ENCODE measurements at places on chromosomes 16 and 17.

GRCh38 chr16:921321-921905 is 49.4 kb downstream of the LMF1 start:
- no peak overlapping the region for H3K27ac ChIP-seq
- H3K4me1 ChIP-seq, result no peaks in the 10 kb centered on the region
- no peaks in the 10 kb centered on the region for H3K27me3 ChIP-seq
- no peak for DNase-seq
- H3K36me3 ChIP-seq, result peaks cover 15% of the 10 kb centered on the region

- H3K4me1 ChIP-seq, result no peaks in the 10 kb centered on the region
- no peak overlapping the region for H3K27ac ChIP-seq
- no peak for DNase-seq
Measured at GRCh38 chr16:47888142-47888541, 267.7 kb downstream of the ABCC12 start.

DNA sequence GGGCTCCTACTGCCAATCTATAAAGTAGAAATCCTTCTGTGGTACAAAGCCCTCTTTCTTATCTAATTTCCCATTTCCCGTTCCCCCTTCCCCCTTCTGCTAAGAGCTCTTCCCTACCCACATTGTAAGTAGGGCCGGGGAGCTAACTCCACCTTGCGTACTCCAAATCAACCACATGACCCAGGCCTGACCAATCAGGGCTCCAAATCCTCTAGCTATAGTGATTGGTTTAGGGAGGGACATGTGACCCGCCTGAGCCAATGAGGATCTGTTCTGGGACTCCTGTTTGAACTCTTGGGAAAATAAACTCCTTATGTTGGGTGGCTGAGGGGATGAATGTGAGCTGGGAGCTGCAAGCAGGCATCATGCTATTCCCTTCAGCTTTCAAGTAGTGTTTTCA is 40.9 kb upstream of the MEOX1 start:
- no peak overlapping the region for H3K27ac ChIP-seq
- DNase-seq, result peak; percentile 19
- peaks cover 2% of the 10 kb centered on the region for H3K27me3 ChIP-seq
- no peak overlapping the region for H3K4me3 ChIP-seq
- H3K36me3 ChIP-seq, result no peaks in the 10 kb centered on the region

- H3K27me3 ChIP-seq, result no peaks in the 10 kb centered on the region
- no peaks in the 10 kb centered on the region for H3K4me1 ChIP-seq
- H3K36me3 ChIP-seq, result no peaks in the 10 kb centered on the region
- DNase-seq, result no peak
Measured at GRCh38 chr16:2815299-2815771, 1.7 kb upstream of the PRSS21 start.

DNA sequence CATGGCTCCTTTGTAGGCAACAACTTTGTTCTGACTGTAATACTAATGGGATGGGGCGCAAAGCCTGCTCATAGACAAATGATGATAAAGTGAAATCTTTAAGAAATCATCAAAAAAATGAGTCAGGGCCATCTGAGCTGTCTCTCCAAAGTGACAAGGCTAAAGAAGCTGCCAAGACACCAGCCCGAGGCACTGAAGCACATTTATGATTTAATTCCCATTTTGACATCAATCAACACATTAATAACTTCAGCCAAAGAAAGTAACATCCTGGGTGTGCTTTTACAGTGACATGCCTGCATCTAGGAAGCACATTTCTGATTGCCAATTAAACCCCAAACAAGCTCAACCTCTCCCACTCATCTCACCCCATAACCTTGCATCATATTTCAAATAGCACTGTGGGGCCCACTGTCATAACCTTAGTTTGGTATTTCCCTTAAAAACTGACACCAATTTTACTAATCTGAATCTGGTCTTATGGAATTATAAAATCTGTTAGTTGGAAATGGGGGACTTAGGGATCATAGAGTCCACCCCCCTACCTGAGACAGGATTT is 676.6 kb downstream of the TOX3 start:
- no peak overlapping the region for H3K27ac ChIP-seq
- no peaks in the 10 kb centered on the region for H3K27me3 ChIP-seq
- no peak for DNase-seq
- H3K36me3 ChIP-seq, result no peaks in the 10 kb centered on the region
- no peaks in the 10 kb centered on the region for H3K4me1 ChIP-seq
- H3K4me3 ChIP-seq, result no peak overlapping the region

- peak overlapping the region; percentile 94 for H3K27ac ChIP-seq
- H3K4me1 ChIP-seq, result peaks cover 41% of the 10 kb centered on the region
- no peaks in the 10 kb centered on the region for H3K27me3 ChIP-seq
- H3K4me3 ChIP-seq, result peak overlapping the region; percentile 84
- DNase-seq, result no peak
- H3K36me3 ChIP-seq, result peaks cover 43% of the 10 kb centered on the region
Measured at GRCh38 chr17:28643983-28644786, 773 bp downstream of the BLTP2 start.

DNA sequence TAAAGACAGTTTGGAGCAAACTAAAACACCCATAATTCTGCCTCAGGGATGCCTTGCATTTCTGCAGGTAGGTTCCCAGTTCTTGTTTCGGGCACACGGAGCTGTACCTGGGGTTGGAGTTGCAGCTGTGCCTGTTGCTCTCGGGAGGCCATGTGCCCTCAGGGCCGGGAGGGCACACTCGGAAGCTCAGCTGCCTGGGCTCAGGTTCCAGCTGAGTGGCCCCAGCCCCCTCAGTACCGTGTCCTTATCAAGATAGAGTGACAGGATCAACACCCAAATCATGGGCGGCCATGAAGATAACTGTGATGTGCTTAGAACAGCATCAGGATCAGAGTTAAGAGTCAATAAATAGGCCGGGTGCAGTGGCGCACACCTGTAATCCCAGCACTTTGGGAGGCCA is 107.9 kb downstream of the SNX29 start:
- H3K36me3 ChIP-seq, result peaks cover 3% of the 10 kb centered on the region
- no peaks in the 10 kb centered on the region for H3K27me3 ChIP-seq
- no peak overlapping the region for H3K4me3 ChIP-seq
- no peak for DNase-seq
- H3K27ac ChIP-seq, result no peak overlapping the region
- peaks cover 44% of the 10 kb centered on the region for H3K4me1 ChIP-seq

GRCh38 chr17:42193969-42194899 is at the start of gene GHDC:
TSS of gene GHDC (minus strand) at chr17:42194494. CDS start at chr17:42193581, 913 bp downstream.
- DNase-seq, result peak; percentile 79
- H3K4me1 ChIP-seq, result peaks cover 18% of the 10 kb centered on the region
- no peaks in the 10 kb centered on the region for H3K27me3 ChIP-seq
- H3K27ac ChIP-seq, result peak within 1 kb of the TSS; percentile 65

DNA sequence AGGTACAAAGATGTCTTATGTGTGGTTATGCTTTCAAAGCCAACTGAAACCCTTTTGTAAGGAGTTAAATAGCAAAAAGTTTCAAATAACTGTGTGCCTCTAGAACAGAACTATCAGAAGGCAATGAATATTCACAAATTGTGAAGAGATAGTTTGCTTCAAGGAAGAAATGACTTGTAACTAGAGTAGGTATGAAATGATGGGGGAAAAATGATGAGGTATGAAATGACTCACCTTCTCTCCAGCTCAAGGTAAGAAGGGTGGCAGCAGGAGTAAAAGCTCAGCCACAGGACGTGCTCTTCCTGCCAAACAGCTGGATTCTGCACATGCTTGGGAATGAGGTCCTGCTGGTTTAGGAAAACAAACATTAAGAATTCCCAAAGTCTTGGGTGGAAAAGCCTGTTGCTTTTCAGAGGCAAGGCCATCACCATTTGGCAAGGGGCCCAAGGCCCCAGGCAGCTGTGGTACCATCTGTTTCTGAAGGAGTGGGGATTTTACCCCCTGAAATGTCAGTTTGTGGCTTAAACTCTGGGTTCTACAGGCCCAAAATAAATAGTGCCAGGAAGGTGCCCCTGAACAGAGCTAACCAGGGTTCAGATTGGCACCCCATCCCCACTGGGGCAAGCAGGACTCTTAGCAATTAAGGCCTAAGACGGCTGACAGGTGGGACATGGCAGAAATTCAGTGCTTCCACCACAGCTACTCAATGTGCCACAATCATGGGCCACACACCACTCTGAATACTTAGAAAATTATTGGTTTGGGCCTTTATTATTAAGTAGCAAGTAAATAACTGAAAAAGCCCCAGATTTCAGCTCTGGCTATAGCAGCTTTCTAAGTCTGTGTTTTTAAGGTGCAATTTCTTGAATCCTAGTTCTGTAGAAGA is 13.3 kb downstream of the HERPUD1 start:
- H3K4me3 ChIP-seq, result no peak overlapping the region
- peaks cover 57% of the 10 kb centered on the region for H3K36me3 ChIP-seq
- H3K4me1 ChIP-seq, result peaks cover 13% of the 10 kb centered on the region

DNA sequence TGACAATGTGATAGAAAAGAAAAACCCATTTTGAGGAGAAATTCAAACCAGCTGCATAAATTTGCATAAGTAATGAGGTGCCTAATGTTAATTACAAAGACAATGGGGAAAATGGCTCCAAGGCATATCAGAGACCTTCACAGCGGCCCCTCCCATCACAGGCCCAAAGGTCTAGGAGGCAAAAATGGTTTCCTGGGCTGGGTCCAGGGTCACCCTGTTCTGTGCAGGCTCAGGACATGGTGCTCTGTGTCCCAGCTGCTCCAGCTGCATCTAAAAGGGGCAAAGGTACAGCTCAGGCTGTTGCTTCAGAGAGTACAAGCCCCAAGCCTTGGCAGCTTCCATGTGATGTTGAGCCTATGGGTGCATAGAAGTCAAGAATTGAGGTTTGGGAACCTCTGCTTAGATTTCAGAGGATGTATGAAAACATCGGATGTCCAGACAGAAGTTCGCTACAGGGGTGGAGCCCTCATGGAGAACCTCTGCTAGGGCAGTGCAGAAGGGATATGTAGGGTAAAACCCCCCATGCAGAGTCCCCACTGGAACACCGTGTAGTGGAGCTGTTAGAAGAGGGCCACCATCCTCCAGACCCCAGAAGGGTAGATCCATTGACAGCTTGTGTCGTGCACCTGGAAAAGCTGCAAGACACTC is 40.6 kb downstream of the IKZF3 start:
- peak; percentile 43 for DNase-seq
- no peak overlapping the region for H3K27ac ChIP-seq
- peaks cover 24% of the 10 kb centered on the region for H3K4me1 ChIP-seq
- no peaks in the 10 kb centered on the region for H3K27me3 ChIP-seq
- no peak overlapping the region for H3K4me3 ChIP-seq

- H3K36me3 ChIP-seq, result no peaks in the 10 kb centered on the region
- no peak overlapping the region for H3K27ac ChIP-seq
- no peak for DNase-seq
- no peaks in the 10 kb centered on the region for H3K4me1 ChIP-seq
Measured at GRCh38 chr16:58049232-58050185, 24.0 kb downstream of the MMP15 start.

- no peaks in the 10 kb centered on the region for H3K4me1 ChIP-seq
- no peaks in the 10 kb centered on the region for H3K27me3 ChIP-seq
- H3K4me3 ChIP-seq, result no peak overlapping the region
- no peak for DNase-seq
- no peak overlapping the region for H3K27ac ChIP-seq
Measured at GRCh38 chr17:82615084-82616020, 32.9 kb downstream of the WDR45B start.

- H3K36me3 ChIP-seq, result no peaks in the 10 kb centered on the region
- peaks cover 6% of the 10 kb centered on the region for H3K4me1 ChIP-seq
- H3K27ac ChIP-seq, result no peak overlapping the region
- H3K4me3 ChIP-seq, result peak overlapping the region; percentile 26
- peaks cover 32% of the 10 kb centered on the region for H3K27me3 ChIP-seq
- no peak for DNase-seq
Measured at GRCh38 chr17:40779181-40779909, 3.0 kb downstream of the KRT27 start.

- no peak overlapping the region for H3K4me3 ChIP-seq
- no peak overlapping the region for H3K27ac ChIP-seq
- no peaks in the 10 kb centered on the region for H3K36me3 ChIP-seq
- no peak for DNase-seq
- H3K4me1 ChIP-seq, result no peaks in the 10 kb centered on the region
Measured at GRCh38 chr16:1125471-1125870, 27.4 kb upstream of the CACNA1H start.

DNA sequence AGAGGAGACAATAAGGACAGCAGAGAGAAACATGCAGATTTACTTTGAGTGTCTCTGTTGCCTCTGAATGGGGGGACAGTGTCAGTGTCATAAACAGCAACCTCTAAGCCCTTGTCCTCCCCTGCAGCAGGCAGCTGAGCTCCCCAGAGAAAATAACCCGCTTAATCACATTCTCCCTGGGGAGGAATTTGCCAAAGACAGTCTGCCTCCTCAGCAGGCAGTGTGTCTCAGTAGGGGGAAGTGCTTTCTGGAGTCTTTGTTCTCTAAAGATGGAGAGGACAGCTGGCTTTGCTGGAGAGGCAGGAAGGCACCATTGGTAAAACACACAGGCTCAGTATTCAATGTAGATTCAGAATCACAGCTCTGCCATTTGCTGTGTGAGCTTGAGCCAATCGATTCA is 16.1 kb downstream of the TEKT5 start:
- no peak overlapping the region for H3K27ac ChIP-seq
- no peaks in the 10 kb centered on the region for H3K36me3 ChIP-seq
- no peaks in the 10 kb centered on the region for H3K4me1 ChIP-seq

DNA sequence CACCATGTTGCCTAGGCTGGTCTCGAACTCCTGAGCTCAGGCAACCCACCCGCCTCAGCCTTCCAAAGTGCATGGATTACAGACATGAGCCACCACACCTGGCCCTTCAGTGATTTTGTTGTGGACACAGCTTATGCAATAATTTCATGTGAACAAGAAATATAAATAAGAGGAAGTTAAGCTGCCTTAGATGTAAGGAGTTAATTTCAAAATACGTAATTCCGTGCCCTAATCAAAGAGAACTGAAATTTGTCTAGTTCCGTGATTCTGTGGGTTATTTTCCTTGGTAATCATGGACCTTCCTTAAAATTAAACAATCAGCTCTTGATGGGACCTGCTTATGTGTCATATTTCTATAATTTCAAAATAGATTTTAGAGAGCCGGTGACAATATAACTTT is 11.9 kb downstream of the TVP23A start:
- H3K36me3 ChIP-seq, result no peaks in the 10 kb centered on the region
- no peak for DNase-seq
- no peak overlapping the region for H3K4me3 ChIP-seq
- H3K27me3 ChIP-seq, result no peaks in the 10 kb centered on the region
- H3K27ac ChIP-seq, result no peak overlapping the region
- H3K4me1 ChIP-seq, result no peaks in the 10 kb centered on the region

- no peak overlapping the region for H3K4me3 ChIP-seq
- no peaks in the 10 kb centered on the region for H3K27me3 ChIP-seq
Measured at GRCh38 chr16:58638148-58639036, 8.8 kb upstream of the CNOT1 start.

GRCh38 chr16:30896889-30897733 is 697 bp downstream of the CTF1 start:
- H3K36me3 ChIP-seq, result no peaks in the 10 kb centered on the region
- peak overlapping the region; percentile 37 for H3K4me3 ChIP-seq
- H3K4me1 ChIP-seq, result peaks cover 36% of the 10 kb centered on the region
- no peaks in the 10 kb centered on the region for H3K27me3 ChIP-seq
- peak; percentile 66 for DNase-seq
